ENCODE measurements at places on chromosomes 12 and 14.

DNA sequence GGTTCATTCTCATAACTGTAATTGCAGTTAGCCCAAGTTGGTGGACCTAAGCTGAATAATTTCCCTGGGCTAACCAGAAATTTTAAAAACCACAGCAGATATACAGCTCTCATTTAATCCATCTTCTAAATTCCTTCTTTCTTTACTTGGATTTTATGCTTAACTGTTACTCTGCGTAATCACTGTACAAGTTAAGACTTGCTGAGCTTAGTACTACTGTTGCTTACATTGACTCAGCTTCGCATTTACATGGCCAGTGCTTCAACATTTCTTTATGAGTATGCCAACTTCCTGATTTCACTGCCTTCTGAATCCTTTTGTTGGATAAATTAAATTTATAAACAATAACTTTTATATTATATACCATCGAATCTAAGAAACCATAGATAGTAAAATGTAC lies 147.4 kb downstream of the SLC38A4 start:
- DNase-seq, result no peak

GRCh38 chr14:38835874-38836273 lies 267.2 kb downstream of the SEC23A start:
- DNase-seq, result no peak

DNA sequence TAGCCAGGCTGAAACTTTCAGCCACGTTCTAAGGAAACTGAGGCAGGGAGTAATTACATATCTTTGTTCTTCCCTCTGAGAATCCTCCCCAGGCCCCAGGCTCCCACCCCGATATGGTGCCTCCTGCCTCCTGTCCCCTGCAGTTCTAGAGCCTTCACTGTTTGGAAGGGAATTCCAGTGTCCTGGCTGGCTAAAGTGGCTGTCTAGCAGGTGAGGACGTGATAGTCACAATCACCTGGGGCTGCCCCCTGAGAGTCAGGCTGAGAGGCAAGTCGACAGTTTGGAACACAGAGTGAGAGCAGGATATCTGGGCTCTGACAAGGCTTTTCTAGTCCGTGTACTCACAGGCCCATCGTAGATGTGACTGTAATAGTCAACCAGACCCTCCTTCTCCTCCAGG lies 6.3 kb upstream of the RPAP3 start:
- no peak for DNase-seq

DNA sequence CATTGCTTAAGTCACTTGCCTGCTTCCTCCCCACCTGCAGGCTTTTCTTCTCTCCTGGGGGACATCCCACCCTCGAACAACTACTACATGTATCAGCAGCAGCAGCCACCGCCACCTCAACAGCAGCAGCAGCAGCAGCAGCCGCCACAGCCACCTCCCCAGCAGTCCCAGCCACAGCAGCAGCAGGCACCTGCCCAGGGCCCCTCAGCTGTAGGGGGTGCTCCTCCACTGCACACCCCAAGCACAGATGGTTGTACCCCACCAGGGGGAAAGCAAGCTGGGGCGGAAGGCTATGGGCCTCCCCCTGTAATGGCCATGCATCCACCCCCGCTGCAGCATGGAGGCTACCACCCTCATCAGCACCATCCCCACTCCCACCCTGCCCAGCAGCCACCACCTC lies 15.3 kb downstream of the FOXJ2 start:
- no peak for DNase-seq

- DNase-seq, result no peak
Observed at GRCh38 chr14:102011631-102012030, 47.3 kb downstream of the DYNC1H1 start.

DNA sequence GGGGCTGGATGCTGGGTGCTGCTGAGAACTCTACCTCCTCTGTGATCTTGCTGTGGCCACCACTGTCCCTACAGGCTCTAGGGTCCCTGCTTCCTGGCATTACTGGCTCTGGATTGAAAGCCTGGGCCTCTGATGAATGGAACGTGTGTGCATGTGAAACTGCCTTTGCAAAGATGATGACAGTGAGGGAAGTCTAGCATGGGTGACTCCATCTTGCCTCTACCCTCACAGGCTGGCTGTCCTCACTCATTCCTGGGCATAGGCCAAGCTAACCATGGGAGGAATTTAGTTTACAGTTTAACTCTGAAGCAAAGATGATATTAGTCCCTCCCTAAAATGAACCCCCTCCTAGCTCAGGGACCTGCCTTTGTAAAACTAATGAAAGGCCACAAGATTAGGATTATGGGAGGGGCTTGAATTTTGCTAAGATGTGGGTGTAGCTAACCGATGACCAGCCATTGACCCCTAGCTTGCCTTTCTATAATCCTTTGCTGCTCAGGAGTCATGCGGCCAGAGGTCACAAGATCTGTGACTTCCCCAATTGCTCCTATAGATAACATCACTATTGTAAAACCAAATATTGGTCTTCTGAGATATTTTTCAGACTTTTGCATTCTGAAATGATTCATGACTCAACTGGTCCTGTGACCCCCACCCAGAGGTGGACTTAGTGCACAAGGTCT lies 2.2 kb upstream of the C1S start:
- no peak for DNase-seq

- peak; percentile 83 for DNase-seq
Observed at GRCh38 chr12:123115409-123116121, 35.3 kb downstream of the PITPNM2 start.

GRCh38 chr12:5499566-5500330 lies 67.8 kb downstream of the NTF3 start:
- DNase-seq, result no peak

GRCh38 chr12:94768398-94769046 lies 118.2 kb upstream of the TMCC3 start:
- DNase-seq, result no peak

DNA sequence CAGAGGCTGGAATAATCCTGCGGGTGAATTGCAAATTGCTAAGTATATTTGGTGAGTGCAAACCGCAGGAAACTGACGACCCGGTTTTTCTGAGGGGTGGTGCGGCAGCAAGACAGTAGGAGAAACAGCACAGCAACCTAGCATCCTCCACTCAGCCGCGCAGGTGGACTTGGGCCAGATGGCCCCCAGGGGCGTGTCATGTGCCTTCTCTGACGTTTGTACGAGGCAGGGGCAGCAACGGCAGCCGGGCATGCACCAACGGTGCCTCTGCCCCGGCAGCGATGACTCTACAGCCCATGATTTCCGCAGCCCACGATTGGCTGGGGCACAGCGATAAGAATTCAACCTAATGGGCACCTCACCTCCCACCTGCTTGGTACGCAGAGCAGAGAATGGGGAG lies 11.1 kb upstream of the CLEC2A start:
- DNase-seq, result no peak

DNA sequence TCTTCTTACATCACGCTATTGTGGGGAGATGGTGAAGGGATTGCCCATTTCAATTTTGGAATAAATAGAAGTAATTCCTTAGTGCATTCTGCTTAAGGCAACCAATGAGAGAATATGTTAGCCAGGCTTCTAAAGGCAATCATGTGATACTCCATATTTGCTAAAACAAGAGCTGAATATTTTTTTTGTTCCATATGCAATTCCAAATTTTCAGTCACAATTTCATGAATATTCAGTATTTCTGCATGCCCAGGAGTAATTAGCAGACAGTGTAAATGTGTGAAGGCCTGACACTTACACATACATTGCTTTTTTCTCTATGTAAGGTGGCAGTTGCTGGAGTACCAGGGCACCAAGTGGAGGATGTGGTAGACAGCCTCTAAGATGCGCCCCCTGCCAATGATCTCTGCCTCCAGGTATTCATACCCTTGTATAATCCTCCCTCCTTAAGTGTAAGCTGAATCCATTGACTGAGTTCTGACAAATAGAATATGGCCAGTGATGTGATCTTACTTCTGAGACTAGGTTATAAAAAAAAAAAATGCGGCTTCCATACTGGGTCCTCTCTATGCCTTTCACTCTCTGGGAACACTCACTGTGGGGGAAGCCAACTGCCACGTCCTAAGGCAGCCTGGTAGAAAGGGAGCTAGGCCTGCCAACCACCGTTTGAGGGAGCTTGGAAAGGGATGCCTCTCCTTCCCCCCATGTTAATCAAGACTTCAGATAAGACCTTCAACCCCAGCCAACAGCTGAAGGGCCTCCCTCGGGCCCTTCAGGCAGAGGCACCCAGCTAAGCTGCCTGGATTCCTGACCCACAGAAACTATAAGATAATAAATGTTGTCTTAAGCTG lies 62.7 kb upstream of the PTGR2 start:
- DNase-seq, result no peak

DNA sequence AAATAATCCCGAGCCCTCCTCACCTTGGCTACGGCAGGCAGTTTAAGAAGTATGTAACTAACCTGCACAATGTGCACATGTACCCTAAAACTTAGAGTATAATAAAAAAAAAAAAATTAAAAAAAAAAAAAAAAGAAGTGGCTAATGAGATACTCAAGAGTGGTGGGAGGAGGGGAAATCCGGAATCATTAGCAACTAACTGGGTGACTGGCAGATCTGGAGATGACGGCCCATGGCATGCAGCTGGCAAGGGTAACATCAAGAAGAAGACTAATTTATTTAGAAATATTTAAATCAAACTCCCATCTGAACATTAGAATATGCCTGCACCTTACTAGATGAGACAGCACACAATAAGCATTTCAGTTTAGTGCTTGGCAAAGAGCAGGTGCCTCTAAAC lies 52.3 kb upstream of the TMCC3 start:
- DNase-seq, result no peak

- no peak for DNase-seq
Observed at GRCh38 chr12:113134071-113134470, 1.5 kb downstream of the RASAL1 start.

- peak; percentile 44 for DNase-seq
Observed at GRCh38 chr14:74945261-74945851, 10.0 kb downstream of the PGF start.

GRCh38 chr14:100075681-100076080 lies 10.5 kb downstream of the EVL start:
- no peak for DNase-seq

DNA sequence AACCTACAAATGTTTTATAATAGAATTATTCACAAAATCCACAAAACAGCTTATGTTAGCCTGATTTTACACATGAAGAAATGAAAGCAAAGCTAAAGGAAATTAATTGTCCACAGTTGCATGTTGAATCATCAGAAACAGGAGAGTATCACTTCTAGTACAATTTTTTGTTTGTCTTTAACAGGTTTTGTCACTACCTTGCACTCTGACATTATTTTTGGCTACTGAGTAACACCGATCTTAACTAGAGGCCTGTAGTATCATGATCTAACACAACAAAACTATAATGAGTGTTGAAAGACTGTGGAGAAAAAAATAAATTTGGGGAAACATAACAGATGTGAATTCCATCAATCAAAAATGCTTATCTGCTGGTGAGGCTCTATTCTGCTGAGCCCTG lies 60.1 kb downstream of the TAOK3 start:
- DNase-seq, result no peak

DNA sequence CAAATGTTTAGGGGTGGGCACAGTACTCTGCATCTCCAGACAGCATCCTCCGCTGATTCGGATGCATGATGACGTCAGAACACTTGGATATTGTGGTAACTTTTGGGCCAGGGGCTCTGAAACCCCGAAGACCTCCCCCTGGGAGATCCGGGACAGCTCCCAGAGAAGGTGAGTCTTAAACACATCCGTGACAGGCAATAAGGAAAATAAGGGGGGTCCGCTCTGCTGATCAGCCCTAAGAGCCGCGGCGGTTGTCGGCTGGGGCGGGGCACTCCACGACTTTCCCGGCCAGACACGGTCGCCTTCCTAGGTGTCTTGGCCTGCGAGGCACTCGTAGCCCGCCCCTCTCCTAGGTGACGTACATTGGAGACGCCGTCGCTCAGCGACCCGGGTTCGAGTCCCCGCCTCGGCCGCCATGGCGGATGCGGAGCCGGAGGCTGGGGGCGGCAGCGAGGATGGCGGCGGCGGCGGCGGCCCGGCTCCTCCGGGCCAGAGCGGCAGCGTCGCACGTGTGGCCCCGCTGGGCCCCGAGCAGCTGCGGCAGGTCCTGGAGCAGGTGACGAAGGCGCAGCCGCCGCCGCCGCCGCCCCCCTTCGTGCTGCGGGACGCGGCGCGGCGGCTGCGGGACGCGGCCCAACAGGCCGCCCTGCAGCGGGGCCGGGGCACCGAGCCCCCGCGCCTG lies at the start of gene ZNF839:
Gene ZNF839, plus strand, starts transcription at position 396 of the 682 bp plus-strand sequence. Its CDS starts 20 bp downstream, at position 416.
- peak; percentile 78 for DNase-seq

- no peak for DNase-seq
Observed at GRCh38 chr12:72578327-72578726, 306.2 kb downstream of the TRHDE start.

GRCh38 chr14:35355981-35356841 lies 48.3 kb downstream of the NFKBIA start:
- DNase-seq, result no peak

- DNase-seq, result no peak
Observed at GRCh38 chr14:38205949-38206665, 1.6 kb upstream of the SSTR1 start.

DNA sequence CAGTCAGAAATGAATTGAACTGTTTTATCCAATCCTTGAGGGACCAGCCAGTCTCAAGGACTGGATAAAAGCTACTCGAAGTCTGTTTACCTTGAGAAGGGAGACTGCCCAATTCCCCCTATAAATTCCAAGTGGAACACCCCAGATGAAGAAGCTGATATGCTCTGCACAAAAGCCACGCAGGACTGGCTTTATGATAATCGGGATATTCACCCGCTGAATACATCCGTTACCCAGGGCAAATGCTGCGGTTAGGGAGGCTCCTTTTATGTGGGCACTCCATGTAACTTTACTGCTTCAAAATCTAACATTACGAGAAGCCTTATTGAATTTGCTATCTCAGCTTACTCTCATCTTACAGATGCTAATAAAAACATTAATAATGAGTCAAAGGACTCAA lies 119.1 kb downstream of the DENND5B start:
- peak; percentile 85 for DNase-seq

DNA sequence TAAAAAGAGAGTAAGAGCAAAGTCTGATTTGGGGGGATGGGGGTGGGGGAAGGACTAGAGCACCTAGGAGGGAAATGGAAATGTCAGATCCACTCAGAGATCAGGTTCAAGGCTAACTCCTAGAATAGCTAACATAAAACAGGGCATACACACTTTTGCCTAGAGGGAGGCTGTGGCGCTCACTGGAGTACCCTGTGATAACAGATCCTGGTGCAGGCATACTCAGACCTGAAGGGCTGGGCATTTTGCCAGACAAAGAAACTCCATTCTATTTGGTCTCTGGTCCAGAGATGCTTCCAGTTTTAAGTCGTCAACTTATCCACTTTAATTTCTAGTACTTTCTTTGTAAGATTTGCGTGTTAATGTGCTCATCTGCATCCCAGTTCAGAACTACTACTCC lies 5.8 kb downstream of the CTDSP2 start:
- no peak for DNase-seq
